AG04450 (cell line): ENCODE measurements at places on chromosomes 4 and X.

- DNase-seq: no peak
Observed at GRCh38 chr4:84958434-84958833, 8.1 kb downstream of the WDFY3 start.

GRCh38 chrX:55342533-55343501 is 78.1 kb upstream of the PAGE3 start:
- no peak for DNase-seq

- no peak for DNase-seq
Observed at GRCh38 chrX:41563876-41564275, 116.7 kb downstream of the NYX start.

- DNase-seq: no peak
Observed at GRCh38 chr4:48668254-48669017, 111.6 kb downstream of the FRYL start.

GRCh38 chr4:169154121-169154520 is 116.6 kb downstream of the SH3RF1 start:
- no peak for DNase-seq

DNA sequence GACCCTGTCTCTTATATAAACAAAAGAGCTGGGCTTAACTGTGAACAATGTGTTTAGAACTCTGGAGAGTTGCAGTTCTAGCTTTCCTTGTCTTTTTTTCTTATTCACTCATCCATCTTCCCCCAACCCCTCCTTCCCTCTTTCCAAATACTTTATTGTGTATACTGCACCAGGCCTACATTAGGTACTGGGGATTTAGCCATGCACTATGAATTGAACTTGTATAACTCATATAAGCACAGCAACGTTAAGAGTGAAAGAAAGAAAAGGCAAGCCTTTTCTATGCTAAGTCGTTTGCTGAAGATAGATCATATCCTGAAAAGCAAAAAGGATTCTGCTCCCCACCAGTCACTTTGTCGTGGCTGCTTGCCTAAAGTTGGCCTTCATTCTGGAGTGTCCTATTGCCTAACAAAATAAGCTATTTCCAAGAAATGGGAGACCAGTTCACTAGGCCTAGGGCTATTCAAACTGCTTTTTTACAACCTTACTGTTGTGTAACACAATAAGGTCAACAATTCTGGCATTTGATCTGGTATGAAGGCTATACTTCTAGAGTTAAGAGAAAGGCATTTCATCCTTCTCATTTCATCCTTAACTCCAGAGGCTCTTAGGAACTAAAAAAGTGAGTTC is 32.2 kb downstream of the CCNI start:
- DNase-seq: no peak

GRCh38 chrX:124827258-124827845 is 481.0 kb downstream of the SH2D1A start:
- DNase-seq: no peak

GRCh38 chr4:146960634-146961033 is 15.0 kb upstream of the TTC29 start:
- DNase-seq: no peak

- no peak for DNase-seq
Observed at GRCh38 chr4:119581190-119581873, 47.3 kb downstream of the PDE5A start.

DNA sequence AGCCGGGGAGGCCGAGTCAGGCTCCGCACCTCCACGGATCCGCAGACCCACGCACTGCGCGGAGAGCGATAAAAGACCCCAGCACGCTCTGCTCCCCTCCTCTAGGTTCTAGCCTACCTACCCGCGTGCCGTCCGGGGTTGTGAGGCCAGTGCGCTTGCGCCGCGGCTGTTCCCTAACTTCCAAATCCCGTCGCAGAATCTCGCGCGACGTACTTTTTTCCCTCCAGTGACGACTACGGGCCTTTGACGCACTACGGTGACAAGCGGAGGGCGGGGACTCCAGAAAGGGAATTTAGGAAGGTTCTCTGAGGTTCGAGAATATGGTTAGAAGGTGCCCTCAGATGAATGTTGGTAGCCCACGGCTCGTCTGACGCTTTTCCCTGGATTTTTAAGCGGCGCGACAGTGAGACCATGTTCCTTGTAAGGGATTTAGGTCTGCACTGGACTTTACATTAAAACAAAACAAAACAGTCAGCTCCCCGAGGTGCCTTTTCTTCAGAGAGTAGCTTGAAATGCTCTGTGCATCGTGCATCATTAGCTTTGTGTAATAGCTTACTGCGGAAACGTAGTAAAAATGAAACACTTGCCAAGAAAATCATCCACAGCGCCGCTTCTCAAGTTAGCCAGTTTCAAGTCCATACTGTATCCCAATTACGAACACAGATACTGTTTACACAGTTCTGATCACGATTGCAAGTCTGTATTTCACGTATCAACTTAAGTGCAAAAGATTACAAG is at the start of gene NKRF:
TSS of gene NKRF (minus strand) at position 145 of the 738 bp plus-strand sequence.
- DNase-seq: peak; percentile 75

DNA sequence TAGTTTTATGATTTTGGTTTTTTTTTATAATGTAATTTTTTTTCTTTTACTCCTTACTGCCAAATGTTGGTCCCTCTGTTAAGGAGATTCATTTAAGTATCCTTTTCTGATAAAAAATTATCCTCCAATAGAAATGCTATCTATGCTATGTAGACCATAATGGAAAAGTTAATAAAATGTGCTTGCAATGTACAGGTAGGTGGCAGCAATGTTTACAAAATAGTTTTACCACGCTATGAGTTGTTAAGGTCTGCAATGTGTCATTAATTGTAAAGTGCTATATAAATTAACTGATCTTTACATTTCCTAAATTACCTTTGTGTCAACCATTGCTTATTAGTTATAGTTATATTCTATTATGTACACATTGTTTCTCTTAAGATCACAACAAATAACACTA is 3.8 kb upstream of the CENPC start:
- DNase-seq: no peak

- peak; percentile 15 for DNase-seq
Observed at GRCh38 chr4:13355111-13355880, 128.8 kb downstream of the RAB28 start.

GRCh38 chr4:108054025-108054638 is 64.4 kb downstream of the HADH start:
- DNase-seq: no peak

- DNase-seq: no peak
Observed at GRCh38 chr4:73259571-73260090, 1.0 kb upstream of the ANKRD17 start.

DNA sequence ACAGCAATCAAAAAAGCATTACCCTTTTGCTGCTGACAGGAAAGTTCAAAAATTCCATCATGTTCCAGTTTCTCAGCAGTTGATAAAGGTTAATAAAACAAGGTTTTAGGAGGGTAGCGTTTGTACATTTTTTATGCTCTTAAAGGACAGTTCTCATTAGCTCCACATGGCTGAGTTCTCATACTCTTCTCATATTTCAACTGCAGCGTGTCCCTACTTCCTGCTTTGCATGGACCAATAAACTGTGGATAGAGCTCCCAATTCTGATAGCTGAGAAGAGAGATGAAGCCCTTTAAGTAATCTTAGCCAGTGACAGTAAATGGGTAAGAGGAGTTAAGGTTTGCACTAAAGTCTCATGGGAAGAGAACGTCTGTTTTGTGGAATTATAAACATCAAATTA is 53.5 kb downstream of the SPANXA2 start:
- no peak for DNase-seq

GRCh38 chr4:99436976-99437722 is 2.0 kb upstream of the ADH7 start:
- DNase-seq: no peak

- DNase-seq: no peak
Observed at GRCh38 chrX:19800821-19801374, 86.5 kb downstream of the SH3KBP1 start.

DNA sequence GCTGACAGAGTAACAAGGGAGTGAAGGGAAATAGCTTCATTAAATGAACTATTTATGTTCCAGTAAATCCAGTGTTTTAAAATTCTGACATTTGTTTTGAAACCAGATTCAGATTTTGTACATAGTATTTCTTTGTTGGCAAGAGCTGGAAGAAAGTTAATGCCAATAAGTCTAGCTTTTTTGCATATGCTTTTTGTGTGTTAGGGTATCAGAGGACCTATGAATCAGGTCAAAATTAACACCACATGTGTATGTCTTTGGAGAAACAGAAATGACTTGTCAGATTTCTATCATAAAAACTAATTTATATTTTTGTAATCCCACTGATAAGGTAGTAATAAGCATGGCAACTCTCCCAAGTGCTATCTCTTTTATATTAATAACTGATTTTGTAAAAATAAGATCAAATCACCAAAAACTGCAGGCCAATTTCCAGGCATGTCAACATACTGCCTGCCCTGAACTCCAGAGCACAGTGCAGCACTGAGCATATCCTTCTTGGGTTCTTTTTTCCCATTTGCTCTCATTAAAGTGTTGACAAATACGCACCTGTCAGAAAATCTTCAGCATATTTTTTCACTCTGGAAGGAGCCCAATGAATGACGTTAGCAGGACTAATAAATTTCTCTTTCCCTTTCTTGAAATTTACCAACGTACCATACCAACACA is 65.5 kb downstream of the SH3RF1 start:
- no peak for DNase-seq

DNA sequence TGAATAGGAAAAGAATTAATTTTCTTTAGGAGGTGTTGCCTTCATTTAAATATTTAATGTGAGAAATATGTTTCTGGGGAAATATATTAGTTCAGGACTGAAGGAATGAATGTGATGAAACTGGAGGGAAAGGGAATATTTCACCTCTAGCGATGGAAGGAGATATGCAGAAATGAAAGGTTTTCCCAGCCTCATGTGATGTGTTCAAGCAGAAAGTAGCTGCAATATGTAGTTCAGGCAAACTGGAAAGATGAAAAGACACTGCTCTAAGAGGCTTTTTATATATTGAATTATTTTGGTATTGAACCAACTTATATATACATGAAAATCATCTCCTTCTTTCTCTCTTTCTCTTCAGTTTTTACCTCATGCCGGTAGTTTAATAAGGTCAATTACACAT is 3.4 kb downstream of the GRID2 start:
- no peak for DNase-seq

- DNase-seq: peak; percentile 21
Observed at GRCh38 chr4:128220286-128221235, 67.1 kb downstream of the PGRMC2 start.

GRCh38 chr4:168755598-168756477 is 254.2 kb downstream of the CBR4 start:
- no peak for DNase-seq

GRCh38 chr4:115664285-115664684 is 550.9 kb upstream of the NDST4 start:
- no peak for DNase-seq

- no peak for DNase-seq
Observed at GRCh38 chrX:334971-335757, 16.6 kb upstream of the GTPBP6 start.

DNA sequence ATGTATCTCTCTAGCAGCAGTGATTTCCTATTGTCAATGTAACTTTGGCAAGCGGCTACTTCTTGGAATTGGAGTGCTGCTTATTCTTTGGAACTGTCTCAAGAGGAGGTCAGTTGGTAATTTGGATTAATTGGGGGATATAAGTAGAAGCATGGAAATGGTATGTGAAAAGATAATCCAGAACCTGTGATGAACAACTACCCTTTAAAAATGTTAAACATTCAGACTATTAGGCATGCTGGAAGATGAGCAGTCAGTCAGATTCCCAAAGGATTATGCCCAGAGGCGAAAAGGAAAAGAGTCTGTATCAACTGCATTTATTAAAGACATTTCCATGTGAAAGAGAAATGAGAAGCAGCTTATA is 62.5 kb downstream of the SEC24D start:
- DNase-seq: no peak

- no peak for DNase-seq
Observed at GRCh38 chr4:107917500-107917899, 13.8 kb upstream of the CYP2U1 start.

GRCh38 chr4:95092766-95093165 is 335.0 kb downstream of the BMPR1B start:
- DNase-seq: no peak

DNA sequence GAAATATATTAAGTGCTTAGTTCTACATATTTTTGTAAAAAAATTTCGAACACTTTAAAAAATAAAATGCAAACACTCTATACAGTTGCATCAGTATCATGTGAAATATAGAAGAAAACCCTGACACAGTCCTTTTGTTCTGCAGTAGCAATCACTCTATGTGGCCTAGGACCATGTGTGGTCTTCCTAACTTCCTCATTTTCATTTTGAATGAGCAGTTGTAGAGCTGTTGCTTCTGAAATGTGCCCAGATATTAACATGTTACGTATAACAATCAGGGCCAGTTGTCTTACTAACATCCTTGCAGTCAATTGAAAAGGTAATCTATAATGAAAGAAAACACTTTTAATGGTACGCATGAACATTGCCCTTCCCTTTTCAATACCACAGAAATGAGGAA is 107.9 kb downstream of the ZNF827 start:
- no peak for DNase-seq

DNA sequence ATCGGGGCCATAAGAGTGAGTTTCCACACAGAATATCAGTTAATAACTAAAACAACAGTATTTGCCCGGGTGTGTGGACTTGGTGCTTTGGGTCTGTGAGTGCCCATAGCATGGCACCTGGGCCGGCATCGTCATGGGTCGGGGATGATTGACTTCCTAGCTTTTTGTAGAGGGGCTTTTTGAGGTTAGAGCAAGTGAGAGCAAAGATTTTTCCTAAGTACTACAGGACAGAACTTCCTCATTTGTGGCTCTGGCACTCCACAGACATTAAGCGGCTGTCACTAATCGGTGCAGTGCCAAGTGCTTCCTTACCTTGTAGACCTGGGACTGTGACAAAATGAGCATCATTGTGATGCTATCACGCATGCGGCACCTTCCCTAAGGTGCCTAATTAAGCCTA is 81.0 kb downstream of the SHROOM2 start:
- DNase-seq: no peak

- peak; percentile 7 for DNase-seq
Observed at GRCh38 chrX:10938365-10938923, 172.7 kb upstream of the HCCS start.

DNA sequence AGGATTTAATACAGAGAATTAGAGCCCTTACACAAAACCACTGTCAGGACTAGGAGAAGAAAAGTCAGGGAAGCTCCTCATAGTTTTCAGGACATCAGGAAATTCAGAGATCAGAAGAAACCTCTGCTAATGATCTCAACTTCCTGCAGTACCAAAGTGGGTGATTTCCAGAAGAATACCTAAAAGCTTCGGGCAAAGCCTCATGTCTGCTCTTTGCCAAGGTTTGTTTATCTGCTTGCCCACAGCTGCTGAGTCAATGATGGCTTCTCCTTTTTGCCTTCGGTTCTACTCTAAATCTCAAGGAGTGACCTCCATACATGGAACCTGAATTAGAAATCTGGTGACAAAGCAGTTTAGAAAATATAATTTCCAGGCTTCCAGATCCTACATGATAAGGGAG is 68.4 kb downstream of the USP38 start:
- DNase-seq: no peak

DNA sequence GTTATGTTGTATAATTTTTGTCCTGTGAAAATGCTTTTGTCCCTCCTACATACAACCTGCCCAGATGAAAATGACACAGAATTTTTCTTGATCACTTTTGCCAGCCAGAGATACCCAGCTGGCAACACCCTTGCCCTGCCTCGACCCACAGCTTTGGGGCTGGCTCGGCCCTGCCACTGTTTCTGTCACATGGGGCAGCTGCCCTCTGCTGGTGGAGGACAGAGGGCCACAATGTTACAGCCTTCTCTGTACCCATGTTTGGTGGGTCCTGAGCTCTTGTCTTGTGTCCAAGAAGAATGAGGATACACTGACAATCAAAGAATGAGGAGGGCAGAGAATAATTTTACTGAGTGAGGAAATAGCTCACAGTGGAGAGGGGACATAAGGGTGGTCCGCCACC is 31.1 kb downstream of the BMP15 start:
- DNase-seq: no peak
